ENCODE measurements at places on chromosomes 12 and 14.

DNA sequence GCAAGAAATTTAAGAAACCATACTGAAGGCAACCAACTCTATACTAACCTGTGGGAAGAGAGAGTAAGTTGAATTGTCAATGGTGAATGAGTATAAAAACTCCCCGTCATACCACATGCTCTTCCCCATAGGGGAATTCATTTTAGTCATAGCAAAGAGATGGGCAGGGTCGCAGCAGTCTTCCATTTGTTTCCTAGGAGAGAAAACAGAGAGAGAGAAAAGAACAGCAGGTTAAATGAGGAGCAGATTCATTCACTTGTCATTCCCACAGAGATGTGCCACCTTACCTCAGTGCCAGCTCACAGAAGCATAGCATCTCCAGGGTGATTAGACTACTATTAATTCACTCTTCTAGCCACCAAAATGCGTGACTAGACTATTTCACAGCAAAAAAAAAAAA, 47.4 kb downstream of the ST8SIA1 start:
- DNase-seq: no peak

DNA sequence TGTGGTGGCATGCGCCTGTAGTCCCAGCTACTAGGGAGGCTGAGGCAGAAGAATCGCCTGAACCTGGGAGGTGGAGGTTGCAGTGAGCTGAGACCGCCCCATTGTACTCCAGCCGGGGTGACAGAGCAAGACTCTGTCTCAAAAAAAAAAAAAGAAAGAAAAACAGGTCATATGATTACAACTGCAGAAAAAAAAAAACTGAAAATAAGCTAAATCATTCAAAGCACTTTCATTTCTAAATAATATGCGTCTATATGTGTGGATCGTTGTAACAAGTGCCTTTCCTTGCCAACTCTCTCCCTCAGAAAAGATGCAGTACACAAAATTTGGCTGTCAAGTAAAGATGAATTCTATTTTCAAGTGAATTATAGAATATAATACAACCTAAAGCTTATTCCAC, 42.4 kb downstream of the ATXN2 start:
- DNase-seq: no peak

- DNase-seq: no peak
These were observed 35.9 kb downstream of the SLC8B1 start for GRCh38 chr12:113298861-113299545.

- no peak for DNase-seq
These were observed 29.0 kb upstream of the LUM start for GRCh38 chr12:91140026-91140931.

DNA sequence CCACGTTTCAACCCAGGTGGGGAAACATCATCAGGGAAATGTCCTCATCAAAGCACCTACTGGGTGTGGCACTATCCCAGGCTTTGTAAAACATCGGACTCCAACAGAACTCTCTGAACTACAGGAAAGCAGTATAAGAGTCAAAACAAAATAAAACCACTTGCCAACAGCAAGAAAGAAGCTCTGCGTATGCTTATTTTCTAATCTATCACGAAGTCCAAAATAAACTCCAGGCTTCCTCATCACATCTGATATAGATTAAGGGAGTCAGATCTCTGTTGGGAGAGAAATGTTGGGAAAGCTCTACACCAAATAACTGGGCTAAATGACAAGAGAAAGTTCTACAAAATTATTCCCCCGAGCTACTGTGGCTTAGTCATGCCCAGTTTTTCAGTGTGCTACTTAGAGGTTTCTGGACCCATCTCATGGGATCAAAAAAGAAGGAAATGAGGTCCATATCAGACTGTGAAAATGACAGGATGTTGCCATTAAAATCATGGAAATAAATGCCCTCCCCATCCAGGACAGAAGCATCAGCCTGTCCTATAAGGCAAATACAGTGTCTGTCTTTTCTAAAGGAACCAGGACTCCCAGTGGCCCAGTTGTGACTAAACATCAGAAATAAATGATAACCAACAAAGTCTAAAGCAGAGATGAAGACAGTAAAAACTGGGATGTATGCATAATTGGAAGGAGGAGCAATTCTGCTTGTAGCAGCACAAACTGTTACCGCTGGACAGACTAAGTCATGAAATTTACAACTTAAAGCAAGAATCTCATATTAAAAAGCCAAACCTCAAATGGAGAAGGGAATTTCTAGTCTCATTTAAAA, 149.5 kb downstream of the STXBP6 start:
- DNase-seq: no peak

DNA sequence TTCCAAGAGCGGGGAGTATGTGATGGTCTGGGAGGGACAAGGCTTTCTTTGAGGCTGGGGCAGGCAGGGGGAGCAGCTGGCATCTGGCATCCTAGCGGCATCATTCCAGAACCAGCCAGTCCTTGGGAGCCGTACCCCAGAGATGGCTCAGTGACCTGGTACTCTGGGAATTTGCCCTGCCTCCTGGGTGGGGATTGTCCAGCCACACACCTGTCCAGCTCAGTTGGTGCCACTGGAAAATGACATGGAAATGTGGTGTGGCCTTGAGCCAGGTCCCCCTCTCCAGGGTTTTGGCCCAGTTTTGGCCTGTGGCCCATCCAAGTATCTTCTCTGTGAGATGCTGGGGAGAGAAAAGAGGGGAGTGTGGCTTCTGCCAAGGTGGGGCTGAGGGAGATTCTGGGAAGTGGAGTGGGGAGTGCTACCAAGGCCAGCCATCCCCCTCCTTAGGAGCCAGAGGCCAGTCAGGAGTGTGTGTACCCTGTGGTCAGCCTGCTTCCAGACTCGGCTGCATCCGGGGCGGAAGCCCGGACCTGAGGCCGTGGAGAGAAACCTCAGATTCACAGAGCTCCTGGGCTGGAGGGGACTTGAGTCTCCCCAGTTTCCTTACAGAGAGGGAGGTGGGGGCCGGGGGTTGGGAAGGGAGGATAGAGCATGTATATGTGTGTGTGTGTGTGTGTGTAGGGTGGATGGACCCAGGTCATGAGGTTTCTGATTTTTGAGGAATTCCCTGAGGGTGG, 14.7 kb upstream of the KRT80 start:
- DNase-seq: no peak

DNA sequence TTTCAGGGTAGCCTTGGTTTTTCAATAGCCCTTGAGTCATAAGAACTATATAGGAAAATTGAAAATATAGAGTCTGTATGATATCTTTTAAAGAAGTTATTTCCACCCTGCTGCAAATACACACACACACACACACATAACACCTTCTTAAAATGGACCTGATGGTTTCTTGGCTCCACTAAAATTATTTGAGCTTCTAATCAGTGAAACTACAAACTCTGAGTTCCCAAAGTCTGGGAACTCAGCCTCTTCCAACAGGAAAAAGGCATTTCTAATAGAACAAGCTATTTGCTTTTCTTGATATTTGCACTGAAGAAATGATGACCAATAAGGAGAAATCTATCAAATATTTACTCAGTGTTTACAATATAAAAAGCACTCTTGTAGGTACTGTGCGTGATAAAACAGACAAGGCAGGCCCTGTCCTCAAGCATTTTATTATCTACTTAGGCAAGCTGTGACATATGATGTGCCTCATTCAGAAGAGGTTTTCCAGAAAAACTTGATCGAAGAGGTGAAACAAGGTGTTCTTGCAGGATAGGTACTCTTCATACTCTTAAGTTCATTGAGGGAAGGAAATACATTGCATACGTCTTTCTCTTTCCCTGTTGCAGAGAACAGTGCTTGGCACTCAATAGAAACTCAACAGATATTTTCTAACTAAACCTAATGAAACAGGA, 88.6 kb downstream of the MGST1 start:
- DNase-seq: no peak

DNA sequence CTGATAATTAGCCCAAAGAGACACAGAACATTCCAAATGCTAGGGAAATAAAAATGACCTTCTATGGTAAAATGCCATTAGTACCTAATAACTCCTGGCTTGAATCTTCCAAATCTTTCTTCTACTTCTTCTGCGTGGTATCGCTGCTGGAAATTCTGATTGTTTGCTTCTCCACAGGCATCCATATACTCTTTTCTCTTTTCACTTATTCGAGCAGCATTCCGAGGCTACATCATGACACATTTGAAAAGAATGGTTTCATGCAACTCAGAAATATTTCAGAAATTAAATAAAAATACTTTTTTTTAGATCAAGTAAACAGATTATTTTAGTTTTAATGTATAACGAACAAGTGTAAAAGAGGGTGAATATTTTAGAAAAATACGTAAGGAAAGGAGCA, 18.9 kb downstream of the ZCCHC8 start:
- no peak for DNase-seq

- DNase-seq: no peak
These were observed 7.3 kb downstream of the GAPDH start for GRCh38 chr12:6541371-6542165.

DNA sequence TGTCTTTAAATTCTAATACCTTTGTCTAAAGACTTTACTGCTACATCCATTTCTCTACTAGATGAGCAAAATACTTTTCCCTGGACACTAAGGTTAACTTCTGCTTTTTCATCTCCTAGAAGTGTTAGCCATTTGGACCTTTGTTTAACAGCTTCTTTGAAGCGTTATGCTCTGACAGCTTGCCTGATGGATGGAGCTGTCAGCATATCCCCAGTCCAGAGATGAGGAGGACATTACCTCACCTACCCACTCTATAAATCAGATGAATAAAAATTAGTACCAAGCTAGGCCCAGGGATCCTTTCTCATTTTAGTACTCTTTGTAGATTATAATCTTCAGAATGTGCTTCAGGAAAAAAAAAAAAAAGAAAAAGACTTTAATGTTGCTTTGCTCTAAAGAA, 222.7 kb downstream of the PELI2 start:
- DNase-seq: no peak

DNA sequence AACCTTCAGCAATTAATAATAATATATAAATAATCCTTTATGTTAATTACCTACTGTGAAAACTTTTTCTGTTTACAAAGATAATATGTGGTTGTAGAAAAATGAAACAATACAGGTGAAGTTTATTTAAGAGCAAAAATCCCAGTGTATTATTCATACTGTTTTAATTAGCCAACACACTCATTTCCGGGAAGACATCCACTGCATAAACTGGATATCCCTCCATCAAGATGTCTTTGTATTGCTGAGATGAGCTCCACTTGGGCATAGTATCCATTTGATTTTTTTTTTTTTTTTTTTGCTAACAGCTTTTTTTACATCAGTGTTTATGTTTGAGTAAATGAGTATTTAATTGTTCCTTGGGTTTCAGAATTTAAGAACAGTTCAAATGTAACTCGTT, 13.7 kb upstream of the DERA start:
- no peak for DNase-seq

DNA sequence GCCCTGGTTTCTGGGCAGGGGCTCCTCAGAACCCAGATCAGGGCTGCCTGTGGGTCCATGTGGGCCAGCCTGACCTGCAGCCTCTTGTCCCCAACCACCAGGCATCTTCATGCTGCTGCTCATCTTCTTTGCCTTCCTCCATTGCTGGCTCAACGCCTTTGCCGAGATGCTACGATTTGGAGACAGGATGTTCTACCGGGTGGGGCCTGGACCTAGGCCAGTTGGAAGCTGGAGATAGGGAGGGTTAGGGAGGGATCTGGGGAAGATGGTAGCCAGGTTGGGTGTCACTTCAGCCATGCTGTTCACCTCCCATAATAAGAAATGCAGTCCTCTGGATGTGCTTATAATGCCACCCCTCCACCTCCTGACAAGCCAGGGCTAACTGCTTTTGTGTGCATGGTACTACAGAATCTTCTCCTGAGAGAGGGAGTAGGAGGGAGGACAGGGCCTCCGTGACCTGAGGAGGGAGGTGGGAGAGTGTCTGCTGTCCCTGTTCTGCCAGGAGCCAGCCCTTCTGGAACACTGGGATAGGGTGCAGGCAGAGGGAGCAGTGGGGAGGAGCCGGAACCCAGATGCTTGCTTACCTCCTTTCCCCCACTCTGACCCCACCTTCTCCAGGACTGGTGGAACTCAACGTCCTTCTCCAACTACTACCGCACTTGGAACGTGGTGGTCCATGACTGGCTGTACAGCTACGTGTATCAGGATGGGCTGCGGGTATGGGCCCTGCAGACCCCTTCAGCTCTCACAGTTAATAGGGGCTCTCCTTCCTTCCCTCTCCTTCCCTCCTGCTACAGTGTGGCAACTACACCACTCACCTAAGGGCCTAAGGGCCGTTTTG, 17.6 kb downstream of the SOAT2 start:
- no peak for DNase-seq

- no peak for DNase-seq
These were observed 51.5 kb downstream of the DUSP16 start for GRCh38 chr12:12511021-12511783.

DNA sequence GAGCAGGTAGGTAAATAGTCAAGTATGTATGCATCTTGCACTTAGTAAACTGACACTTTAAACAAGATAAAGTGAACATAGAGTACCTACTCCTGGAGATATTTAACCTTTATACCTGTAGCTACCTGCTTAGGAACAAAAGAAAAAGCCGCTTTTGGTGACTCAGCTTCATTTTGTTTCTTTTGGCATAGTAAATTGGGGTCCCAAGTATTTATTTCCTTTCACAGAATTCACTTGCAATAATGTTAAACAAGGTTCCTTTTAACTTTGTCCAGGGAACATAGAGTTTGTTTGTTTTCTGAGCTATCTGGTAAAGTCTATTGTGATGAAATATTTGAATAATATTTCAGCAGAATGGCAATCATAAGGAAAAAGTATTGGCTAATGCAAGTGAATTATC, 20.0 kb downstream of the SLCO1B3 start:
- DNase-seq: no peak

DNA sequence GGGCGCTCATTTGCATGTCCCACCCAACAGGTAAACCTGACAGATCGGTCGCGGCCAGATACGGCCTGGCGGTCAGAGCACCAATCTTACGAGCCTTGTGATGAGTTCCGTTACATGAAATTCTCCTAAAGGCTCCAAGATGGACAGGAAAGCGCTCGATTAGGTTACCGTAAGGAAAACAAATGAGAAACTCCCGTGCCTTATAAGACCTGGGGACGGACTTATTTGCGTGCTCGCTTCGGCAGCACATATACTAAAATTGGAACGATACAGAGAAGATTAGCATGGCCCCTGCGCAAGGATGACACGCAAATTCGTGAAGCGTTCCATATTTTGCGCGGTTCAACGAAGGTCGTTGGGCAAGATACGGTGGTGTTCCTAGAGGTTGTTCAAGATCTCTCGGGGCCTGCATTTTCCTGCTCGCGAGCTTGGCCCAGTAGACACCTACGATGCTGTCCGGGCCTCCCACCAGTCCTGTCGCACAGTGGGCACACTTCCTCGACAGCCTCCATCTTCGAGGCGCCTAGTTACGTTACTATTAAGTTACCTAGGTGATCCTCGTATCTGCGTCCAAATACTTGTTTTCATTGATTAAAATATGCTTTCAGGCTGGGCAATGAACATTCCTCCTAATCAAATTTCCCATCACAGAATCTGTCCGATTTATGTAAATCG, at the start of gene RNU6-7:
Gene RNU6-7, plus strand, starts transcription at position 230 of the 675 bp plus-strand sequence.
- DNase-seq: no peak

DNA sequence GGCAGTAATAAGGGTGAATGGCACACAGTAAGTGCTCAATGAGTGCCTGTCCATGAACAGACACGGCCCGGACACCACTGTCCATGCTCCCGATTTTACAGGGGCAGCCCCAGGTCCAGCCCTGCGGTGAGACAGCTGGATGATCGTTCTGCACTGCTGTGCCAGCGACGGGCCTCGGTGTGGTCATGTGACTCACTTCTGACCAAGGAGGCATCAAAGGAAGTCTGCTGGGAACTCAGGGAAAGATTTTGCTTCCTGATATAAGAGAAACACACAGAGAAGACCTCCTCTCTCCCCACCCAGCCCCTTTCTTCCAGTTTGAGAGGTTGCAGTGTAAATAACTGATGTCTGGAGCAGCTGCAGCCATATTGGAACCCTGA, 126.6 kb downstream of the SCARB1 start:
- DNase-seq: no peak

- DNase-seq: no peak
These were observed 24.1 kb downstream of the KLRD1 start for GRCh38 chr12:10331642-10332239.
